ENCODE measurements at places on chromosomes 13 and 19. TPM values are rescaled to one million over a fixed set of nuclear protein-coding genes. Genes with fewer than 3 reads are reported as not detected.

AKAP8L gene
- 47.7 TPM for total RNA-seq

ETHE1 gene
- 78.2 TPM for total RNA-seq

ZBTB32 gene
- not detected for total RNA-seq

ACP7 gene
- not detected for total RNA-seq
